ENCODE measurements at places on chromosomes 2 and 18.

DNA sequence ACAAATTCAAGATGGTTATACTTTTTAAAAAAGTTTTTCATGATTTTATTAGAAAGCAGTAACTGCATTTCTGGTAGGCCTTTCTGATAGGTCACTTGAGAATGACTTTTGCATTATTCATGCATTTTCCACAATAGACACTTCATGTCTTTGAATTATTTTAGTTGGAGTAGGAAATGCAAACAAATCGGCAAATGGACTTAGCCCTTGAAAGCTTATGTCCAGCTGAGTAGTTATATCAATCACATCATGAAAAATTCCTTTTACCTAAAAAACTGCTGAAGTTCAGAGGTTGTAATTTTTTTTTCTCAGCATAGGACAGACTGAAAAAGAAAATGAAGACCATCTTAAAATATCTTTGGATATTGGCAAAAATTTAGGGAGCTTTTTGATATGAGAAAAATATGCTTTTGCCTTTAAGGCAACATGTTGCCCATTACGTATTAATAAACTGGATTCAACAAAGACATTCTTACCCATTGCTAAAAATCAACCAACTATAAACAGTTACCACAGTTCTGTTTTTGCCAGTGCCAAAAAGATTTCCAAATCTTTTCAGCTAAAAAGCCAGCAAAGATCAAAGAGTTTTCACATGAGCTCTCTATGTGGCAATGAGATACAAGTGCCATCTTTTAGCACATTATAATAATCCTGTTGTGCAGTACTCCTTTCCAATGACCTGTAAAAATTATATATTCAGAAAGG, 45.5 kb upstream of the FRZB start:
- DNase-seq = no peak

GRCh38 chr18:814300-815084, 2.5 kb upstream of the YES1 start:
- no peak for DNase-seq

DNA sequence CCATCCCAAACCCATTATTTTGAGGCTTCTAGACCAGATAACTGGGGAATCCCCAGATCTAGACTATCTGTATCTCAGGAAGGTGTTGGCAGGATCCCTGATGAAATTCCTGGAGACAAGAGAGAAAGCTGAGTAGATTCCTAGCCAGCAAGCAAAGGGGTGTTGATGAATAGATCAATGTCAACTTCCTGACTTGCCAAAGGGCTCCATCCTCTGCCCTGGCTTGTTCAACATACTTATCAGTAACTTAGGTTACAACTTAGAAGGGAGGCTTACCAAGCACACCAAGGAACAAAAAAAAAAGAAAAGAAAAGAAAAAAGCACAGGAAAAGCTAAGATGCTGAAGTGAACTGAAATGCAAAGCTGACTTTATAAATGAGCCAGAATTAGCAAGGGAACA, 53.3 kb downstream of the TNS1 start:
- DNase-seq = no peak

DNA sequence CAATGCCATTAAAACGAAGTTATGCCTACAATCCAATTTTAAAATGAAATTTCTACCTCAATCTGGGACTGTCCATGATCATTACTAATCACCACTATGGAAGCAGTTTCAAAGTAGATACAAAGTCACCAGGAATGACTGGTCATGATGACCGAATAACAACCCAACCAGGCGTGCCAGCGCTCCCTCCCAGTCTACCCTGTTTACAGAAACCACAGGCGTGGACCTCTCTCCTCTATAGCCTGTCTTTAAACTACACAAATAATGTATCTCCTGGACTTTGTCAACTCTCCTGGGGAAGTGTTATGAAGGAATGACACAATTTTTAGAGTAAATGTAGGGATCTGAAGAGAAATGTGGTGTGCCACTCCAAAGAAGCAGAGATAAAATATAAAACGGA, 150.2 kb downstream of the SRBD1 start:
- no peak for DNase-seq

DNA sequence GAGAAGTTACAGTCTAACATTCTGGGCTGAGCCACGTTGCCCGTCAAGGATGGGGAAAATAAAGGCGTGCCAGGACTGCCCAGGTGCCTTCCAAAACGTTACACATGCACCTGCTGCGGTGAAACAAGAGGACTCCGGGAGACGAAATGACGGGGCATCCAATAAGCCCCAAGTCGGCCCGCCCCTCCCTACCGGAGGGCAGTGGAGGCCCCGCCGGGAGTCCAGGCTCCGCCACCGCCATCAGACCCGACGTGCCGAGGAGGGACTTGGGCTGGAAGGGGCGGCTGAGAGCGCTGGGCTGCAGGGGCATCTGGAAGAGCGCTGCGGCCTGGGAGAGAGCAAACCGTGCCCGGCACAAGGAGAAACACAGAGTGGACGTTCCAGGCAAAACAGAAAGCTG, 112.5 kb upstream of the GPC1 start:
- DNase-seq = no peak

GRCh38 chr2:171149171-171149938, 11.3 kb downstream of the TLK1 start:
- DNase-seq = no peak

DNA sequence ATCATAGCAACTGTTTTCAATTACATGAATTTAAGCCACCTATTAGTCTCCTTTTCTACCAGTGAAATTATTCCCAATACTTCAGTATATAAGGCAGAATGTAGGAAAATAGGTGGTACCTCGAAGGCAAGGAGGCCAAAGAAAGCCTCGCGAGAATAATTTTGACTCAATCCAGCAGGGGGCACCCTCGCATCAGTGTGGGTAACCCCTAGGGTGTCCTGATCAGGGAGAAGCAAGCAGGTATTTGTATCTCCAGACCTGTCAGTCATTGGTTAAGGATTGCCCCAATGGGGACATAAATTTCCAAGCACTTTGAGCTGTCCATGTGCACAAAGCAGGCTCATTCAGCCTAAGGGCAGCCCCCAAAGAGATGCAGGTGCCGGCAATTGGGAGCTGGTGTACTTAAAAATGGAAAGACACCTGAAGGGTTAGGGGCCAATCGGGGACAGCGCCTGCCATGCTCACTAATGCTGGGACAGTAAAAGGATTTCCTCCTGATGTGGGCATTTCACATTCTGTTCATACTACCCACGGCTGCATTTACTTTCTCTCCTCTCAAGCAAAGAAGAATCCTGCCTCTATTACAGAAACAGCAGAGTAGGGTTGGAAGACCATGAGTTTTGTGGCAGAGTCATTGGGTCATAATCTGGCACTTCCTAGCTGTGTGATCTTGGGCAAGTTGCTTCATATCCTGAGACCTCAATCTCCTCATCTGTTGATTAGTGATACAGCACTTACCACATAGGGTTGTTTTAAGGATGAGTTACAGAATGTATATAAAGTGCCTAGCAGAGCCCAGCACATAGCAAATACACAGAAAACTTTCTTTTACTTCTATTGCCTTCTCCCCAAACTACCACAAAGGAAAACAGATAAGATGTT, 136.1 kb downstream of the ICOS start:
- no peak for DNase-seq

GRCh38 chr18:32930695-32931301, 158.0 kb upstream of the KLHL14 start:
- no peak for DNase-seq

GRCh38 chr2:160380611-160381010, 113.0 kb downstream of the RBMS1 start:
- DNase-seq = no peak

DNA sequence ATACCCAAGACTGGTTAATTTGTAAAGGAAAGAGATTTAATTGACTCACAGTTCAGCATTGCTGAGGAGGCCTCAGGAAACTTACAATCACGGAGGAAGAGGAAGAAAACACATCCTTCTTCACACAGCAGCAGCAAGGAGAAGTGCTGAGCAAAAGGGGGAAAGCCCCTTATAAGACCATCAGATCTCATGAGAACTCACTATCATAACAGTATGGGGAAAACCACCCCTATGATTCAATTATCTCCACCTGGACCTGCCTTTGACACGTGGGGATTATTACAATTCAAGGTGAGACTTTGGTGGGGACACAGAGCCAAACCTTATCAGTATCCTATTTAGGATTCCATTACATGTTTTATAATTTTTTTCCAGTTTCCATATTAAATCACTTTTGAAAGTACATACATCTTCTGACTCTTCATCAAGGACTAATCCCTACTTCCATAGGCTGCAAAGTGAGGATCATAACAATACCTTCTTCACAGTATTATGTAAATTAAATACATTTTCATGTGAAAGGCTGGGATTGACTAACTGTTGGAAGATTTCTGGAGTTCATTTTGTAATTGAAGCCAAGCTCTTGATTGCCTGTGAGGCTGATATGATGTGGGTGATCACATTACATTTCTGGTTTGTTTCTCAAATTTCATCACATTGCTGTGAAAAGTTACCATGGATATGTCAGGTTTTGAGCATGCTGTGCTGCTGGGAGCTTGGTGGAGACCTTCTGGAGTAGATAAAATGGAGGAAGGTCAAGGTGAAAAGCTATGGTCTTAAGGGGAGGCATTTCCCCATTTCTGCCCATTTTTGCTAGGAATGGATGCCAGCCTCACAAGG, 31.7 kb upstream of the CERS6 start:
- DNase-seq = no peak

- no peak for DNase-seq
These were observed 36.3 kb downstream of the SPAG16 start for GRCh38 chr2:213320604-213321003.

GRCh38 chr2:6510532-6510931, 355.2 kb downstream of the CMPK2 start:
- no peak for DNase-seq

- DNase-seq = no peak
These were observed 11.6 kb downstream of the RAMP1 start for GRCh38 chr2:237870754-237871651.

DNA sequence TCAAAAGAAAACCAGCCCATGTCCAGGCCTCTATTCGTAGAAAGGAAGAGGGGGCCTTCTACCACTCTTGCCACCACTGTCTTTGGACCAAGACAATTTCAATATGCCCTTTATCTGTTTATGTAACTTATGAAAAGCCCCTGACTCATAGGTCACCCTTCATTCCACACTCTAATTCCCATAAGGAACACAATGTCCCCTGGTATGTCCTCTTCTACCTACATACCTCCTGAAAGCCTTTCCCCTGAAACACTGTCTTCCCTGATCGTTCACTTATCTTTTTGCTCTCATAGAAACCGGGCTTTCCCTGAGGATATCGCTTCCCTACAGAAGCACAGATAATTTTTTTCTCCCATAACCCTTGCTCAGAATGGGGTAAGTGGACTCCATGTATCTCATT, 13.3 kb downstream of the EIF2AK3 start:
- DNase-seq = no peak

DNA sequence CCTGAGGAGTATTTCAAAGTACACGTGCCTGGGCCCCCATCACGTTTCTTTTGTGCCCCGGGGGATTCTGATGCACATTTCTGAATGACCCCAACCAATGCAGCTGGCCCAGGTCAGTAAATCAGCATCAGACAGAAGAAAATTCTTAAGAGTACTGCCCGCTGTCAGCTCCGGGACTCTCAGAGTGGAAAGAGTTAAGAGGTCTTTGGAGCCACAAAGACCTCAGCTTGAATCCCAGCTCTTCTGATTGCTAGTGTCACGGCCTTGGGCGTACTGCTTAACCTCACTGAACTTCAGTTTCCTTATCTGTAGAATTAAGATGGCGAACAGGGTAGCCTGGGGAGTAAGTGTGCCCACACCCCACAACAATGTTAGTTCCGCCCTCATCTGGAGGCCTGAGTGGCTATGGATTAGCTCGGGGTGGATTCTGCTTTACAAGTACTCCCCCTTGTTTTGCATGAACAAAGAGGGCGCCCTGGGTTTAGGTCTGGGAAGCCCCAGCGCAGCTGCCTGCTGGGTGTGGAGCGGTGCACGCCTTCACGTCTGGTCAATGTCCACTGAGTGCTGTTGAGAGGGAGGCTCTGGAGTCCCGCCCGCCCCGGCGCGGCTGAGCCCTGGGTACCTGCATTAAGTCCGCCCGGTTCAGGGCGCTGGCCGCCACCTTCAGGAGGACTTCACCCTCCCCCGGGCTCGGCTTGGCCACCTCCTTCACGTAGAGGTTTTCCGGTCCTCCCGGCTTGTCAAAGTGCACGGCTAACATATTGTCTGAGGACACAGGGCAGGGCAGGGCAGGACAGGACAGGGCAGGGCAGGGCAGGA, 858 bp downstream of the TP53I3 start:
- peak; percentile 95 for DNase-seq

GRCh38 chr18:79424008-79424565, 28.4 kb downstream of the NFATC1 start:
- DNase-seq = no peak

- DNase-seq = no peak
These were observed 76.5 kb downstream of the CCDC102B start for GRCh38 chr18:68874361-68874760.

DNA sequence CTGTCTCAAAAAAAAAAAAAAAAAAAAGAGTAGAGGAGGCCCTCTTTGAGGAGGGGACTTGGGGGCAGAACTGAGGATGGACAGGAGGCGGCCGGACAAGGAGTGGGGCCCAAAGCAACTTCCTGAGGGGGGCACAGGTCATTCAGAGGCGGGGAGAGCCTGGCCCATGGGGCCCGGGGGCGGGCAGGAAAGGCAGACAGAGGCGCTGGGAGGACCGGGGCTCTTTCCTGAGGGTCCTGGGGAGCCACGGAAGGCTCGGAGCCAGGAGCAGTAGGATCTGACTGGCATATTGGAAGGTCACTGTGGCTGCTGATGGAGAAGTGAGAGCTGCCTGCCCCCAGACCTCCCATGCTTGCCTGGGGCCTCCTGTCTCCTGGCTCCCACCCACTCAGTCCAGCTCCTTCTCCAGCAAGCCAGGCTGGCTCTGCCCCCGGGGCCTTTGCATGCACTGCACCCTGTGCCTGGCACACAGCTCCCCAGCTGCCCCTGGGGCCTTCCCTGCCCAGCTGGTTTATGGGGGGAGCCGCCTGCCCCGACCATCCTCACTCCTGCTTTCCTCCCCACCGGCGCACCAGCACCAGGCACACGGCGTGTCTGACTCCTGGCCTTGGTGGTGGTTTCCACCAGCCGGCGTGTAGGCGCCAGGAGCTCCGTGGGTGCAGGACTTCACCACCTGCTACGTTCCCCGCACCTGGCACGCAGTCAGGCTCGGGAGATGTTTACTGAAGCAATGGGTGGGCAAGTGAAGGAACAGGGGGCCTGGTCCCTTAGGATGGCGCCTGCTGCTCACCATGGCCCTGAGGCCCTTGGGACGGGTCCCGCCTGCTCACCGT, 5.6 kb downstream of the ESPNL start:
- no peak for DNase-seq

DNA sequence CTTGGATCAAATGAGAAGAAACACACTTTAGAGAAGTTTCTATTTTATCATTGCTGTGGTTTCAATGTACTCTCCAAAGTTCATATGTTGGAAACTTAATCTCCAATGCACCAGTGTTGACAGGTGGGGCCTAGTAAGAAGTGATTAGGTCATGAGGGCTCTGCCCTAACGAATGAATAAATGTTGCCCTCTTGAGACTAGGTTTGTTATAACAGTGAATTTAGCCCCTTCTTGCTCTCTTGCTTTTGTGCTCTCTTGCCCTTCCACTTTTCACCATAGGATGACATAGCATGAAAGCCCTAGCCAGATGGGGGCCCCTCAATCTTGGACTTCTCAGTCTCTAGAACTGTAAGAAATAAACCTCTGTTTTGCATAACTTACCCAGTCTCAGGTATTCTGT, 664.8 kb downstream of the DCC start:
- DNase-seq = no peak

- DNase-seq = no peak
These were observed 190.8 kb downstream of the ARHGAP28 start for GRCh38 chr18:6920099-6920955.

All from DMS79 (cell line).